CD4-positive, alpha-beta T cell treated with Interleukin-10 for 1 hour (primary cell): ENCODE measurements at places on chromosomes 7 and 10.

DNA sequence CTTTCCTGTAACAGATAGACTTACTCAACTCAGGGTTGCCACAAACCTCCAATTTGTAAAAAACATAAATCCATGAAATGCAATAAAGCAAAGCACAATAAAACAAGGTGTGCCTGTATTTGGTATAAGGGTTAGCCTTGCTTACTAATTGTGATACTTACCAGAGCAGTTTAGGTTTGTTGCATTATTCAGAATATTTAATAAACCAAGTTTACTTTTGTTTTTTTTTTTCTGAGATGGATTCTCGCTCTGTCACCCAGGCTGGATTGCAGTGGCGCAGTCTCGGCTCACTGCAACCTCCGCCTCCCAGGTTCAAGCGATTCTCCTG, 79.6 kb downstream of the SEC61G start:
- no peak for DNase-seq

DNA sequence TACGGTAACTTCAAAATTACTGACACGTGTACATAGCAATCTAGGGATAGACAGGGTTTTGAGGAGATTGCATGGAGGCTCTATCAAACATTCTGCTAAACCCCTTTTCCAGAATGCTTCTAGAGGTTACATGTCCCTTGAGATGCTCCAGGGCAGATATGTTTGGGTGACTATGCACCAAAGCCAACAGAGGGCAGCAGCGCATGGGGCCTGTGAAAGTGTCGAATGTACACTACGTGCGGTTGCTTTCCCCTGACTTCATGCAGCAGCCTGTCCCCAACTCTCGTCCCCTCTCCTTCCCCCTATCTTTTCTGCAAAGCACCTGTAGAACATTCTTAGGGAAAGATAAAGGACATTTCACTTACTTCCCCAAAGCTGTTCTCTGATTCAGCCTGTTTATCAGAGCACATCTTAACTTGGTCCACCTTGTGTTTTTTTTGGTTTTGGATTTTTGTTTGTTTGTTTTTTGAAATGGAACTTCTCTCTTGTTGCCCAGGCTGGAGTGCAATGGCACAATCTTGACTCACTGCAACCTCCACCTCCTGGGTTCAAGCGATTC, 90.2 kb downstream of the UBE3C start:
- peak; percentile 25 for DNase-seq

- DNase-seq = no peak
Observed at GRCh38 chr10:48332166-48332870, 25.8 kb downstream of the MAPK8 start.

DNA sequence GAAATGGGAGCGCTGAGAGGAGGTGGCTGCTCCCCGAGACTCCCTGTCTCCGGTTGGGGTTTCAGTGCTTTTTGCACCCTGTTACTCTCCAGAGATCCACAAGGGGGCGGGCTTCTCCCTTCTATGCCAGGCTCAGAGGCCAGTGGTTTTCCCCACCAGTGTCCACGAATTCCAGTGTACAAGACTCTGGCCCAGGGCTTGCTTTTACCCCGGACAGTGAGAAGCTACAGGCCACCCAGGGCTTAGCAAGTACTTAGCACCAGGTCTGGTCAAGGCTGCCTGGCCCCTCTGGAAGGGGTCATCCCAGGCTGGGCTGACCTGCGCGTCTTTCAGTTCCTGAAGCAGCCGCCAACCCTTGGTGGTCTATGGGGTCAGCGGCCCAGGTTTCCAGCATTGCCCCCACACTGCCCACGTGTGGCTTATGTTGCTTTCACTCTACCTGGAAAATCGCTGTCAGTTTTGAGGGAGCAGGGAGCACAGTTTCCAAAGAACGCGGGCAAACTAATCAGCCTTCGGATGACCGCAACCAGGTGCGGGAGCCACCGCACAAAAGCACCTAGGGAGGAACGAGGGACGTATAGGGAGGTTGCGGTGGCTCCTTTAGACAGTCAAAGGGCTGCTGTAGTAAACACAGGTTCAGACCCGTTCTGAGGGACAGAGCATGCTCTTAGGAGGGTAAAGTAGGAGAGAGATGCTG, 6.8 kb downstream of the CYP26A1 start:
- DNase-seq = peak; percentile 47

DNA sequence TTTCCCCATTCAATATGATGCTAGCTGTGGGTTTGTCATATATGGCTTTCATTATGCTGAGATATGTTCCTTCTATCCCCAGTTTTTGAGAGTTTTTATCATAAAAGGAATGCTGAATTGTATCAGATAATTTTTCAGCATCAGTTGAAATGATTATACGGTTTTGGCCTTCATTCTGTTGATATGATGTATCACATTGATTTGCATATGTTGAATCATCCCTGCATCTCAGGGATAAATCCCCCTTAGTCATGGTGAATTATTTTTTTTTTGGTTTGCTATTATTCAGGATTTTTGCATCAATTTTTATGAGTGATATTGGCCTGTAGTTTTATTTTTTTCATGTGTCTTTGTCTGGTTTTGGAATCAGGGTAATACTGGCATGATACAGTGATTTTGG, 1152.3 kb upstream of the C7orf33 start:
- no peak for DNase-seq

DNA sequence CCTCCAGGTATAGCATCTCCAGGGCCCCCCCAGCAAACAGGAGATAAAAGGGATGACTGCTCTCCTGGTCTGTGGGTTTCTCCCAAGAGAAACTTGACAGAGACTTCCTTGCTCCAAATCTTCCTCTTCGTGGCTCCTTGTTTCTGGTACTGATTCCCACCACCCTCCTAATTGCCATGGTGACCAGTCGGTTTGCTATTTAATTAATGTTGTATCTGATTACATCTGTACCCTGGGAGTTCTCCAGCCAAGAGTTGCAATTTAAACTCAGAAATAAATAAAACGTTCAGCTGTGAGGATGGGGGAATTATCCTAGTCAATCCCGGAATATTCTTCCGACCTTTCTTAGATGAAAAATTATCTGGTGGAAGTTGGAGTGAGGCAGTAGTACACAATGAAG, 264.7 kb downstream of the PAXIP1 start:
- DNase-seq = no peak

GRCh38 chr10:5933909-5934546, 43.3 kb downstream of the IL15RA start:
- DNase-seq = no peak

DNA sequence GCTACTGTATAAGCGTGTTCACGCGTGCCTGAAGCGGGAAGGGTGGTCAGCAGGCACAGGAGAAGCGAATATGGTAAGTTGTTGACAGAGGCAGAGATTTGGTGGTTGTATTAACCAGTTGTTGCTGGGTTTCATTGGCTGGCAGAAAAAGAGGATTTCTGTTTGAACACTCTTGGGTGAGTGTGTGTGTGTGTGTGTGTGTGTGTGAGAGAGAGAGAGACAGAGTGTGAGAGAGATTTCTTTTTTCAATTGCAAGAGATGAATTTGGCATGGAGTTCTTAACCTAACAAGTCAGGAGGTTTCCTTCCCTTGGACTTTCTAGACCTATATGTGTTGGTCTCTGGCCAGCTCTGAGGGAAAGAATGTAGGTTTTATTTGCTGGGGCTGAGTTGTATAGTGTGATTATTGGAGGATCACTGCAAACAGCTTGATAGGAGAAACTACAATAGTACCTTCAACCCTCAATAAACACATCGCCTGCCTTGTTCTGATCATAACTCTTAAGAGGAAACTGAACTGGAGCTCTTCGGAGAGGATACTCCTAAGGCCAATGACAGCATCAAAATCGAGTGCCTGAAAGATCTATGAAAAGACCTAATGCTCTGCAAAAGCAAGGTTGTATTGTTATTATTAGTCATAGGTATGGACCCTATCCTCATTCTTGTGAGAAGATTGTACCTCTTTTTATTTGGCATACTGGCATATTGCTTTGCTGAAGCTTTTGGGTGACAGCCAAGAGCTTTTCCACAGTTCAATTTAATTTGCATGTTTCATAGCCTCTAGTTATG, 1.2 kb downstream of the MCU start:
- peak; percentile 38 for DNase-seq

- no peak for DNase-seq
Observed at GRCh38 chr7:147646568-147646967, 944.0 kb upstream of the C7orf33 start.

GRCh38 chr10:100022403-100022802, 12.7 kb upstream of the DNMBP start:
- no peak for DNase-seq

- DNase-seq = no peak
Observed at GRCh38 chr7:42217548-42217947, 19.5 kb downstream of the GLI3 start.

DNA sequence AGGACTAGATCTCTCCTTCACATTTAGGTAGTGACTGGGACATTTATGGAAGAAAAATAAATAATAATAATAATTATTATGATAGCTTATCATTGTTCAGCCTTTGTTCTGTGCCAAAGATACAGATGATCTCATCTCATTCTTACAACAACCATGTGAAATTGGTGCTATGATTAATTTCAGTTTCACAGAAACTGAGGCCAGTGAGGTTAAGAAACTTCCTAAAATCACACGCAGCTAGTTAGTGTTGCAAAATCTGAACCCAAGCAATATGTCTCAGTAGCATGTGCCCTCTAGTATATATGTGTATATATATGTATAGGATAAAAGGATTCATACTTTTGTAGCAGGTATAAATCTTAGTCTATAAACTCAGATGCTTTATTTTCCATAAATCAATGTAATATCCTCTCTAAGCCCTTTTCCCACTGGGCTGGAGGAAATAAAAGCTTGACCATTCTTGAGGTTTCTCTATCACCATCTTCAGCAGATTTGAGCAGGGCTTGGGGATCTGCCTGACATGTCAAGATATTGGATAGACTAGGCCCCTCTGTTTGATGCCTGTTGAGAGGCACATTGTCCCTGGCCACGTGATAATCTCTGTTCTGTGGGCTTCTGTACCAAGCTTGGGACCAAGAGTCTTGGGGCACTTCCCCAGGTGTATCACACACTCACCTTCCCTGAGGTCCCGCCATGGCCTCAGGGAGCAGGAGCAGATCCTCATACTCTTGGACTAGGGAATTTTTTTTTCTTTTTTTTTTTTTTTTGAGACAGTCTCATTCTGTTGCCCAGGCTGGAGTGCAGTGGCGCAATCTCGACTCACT, 172.6 kb upstream of the NRP1 start:
- no peak for DNase-seq

- DNase-seq = no peak
Observed at GRCh38 chr10:101552442-101552841, 35.6 kb downstream of the POLL start.

GRCh38 chr7:108415084-108415483, 41.2 kb downstream of the NRCAM start:
- DNase-seq = no peak

- DNase-seq = no peak
Observed at GRCh38 chr7:10104292-10104691, 869.4 kb upstream of the PHF14 start.

DNA sequence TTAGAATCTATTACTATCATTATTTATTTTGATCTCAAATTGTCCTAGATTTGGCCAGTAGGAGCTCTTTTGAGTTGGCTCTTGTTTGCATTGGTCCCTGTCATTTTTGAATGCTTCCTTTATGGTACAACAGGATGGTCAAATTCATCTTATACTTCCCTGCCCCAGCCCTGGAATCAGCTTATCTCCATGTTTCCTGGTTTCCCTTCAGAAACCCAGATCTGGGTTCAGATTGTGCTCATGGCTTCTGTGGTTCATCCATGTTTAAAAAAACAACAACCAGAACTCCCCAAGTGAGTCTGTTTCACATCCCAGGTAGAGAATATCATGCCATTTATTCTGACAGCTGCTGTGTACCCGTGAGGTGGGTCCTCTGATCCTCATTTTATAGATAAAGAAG, 10.6 kb downstream of the ZFYVE27 start:
- DNase-seq = no peak

DNA sequence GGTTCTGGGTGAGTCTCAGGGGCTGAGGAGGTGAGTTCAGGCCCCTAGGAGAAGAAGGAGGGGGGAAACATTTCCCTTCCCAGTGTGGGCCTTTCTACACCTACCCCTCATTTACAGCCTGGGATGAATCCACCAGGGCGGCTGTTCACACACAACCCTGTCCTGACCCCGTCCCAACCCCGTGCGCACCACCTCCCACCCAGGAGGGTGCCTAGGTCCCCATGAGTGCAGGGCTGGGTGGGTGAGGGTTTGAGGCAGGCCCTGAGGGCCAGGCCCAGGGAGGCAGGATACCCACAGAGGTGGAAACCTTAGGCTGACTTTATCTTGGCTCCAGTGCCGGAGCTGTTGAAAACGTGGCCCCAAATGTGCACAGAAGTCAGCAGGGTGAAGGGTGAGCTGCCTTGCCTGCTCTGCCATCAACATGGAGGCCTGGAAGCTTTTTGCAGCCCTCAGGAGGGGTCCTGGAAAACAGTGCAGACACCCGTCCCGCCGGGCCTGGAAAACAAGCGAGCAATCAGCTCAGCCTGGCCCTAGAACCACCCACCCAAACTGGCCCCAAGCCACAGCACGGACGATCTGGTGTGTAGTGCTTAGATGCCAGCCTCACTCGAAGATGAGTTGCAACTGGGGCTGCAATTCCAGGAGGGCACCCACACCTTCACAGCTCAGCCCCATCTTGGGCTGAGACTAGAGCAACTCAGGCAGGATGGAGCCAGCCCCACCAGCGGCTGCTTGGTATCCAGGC, 9.3 kb upstream of the RET start:
- no peak for DNase-seq

- no peak for DNase-seq
Observed at GRCh38 chr7:104793066-104793465, 220.9 kb upstream of the KMT2E start.

GRCh38 chr10:117532451-117533107, 10.0 kb upstream of the EMX2 start:
- DNase-seq = no peak

DNA sequence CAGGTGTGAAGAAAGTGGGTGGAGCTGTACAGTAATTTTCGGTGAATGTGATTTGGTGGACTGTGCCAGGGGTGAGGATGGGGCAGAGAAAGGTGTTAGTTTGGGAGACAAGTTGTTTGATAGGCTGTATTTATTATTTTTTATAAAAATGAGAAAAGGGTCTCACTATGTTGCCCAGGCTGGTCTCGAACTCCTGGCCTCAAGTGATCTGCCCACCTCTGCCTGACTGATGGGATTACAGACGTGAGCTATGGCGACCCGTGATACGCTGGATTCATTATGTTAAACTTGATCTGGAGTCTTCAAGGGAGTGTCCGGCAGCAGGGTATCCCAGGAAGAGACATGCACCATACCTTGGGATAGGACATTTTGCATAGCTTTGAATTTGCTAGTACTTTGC, 1.3 kb downstream of the KAT6B start:
- no peak for DNase-seq

- DNase-seq = no peak
Observed at GRCh38 chr7:117112640-117113039, 159.3 kb downstream of the ST7 start.
